ENCODE measurements at places on chromosomes 12 and 14.

DNA sequence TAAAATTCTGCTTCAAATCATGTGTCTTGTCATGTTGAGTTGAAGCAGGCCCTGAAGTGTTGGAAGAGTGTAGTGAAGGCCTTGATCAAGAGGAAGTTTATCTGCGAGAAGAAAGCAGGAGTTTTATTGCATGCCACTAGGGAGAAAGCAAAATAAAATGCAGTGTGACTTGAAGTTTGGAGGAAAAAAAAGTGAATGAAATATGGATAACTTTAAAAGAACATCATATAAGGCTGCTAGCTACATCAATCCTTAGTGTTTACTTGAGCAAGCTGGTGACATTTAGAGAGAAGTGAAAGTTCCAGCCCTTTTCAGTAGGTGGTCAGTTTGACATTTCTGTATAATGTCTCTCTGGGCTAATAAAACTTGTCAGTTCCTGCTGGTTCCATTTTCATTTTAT lies 841.1 kb downstream of the TMTC2 start:
- DNase-seq, result no peak

GRCh38 chr14:67468378-67468730 lies 20.2 kb downstream of the TMEM229B start:
- no peak for DNase-seq

GRCh38 chr12:59389968-59390576 lies 205.8 kb upstream of the SLC16A7 start:
- no peak for DNase-seq

DNA sequence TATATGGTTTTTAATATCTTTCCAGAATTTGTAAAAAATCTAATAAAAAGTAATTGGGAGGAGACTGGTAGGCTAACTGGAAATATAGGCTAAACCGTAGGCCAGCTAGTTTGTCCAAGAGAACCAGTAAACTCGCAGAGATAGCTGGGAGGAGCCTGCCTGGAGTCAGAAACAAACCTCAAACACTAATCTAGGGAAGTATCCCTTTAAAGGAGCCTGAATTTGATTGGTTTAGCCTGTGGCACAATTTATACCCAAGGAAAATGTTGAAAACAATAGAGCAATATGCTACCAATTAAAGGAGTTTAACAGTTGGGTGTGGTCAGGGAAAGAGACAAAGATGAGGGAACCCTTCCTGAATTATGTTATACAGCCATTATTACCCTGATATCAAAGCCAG lies 109.6 kb downstream of the EML5 start:
- no peak for DNase-seq

- DNase-seq, result no peak
These were observed 23.7 kb upstream of the TDRD9 start for GRCh38 chr14:103904493-103905107.

GRCh38 chr12:61524851-61525250 lies 735.4 kb upstream of the USP15 start:
- no peak for DNase-seq

Data from stimulated activated naive CD4-positive, alpha-beta T cell (primary cell).